Activated CD8-positive, alpha-beta memory T cell treated with anti-CD3 and anti-CD28 coated beads for 1 hour (primary cell): ENCODE measurements at places on chromosomes 1 and 21.

GRCh38 chr1:166121010-166121409 lies 45.8 kb downstream of the FAM78B start:
- no peak for DNase-seq

DNA sequence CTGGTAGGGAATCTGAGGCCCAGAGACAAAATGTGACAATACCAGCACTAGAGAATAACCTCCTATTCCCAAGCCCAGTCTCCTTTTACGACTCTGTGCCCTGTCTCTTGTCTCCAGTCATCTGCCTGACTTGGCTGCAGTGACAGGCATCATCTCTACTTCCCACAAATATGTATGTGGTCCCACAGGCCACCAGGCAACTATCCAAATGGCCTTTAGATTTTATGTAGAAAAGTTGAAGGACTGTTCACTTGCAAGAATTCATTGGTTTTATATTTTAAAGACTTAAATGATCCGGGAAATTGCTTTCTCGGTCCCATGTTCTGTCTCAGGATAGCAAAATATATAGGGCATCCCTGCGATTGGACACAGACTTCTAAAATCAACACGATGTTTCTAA lies 11.6 kb downstream of the KRTAP24-1 start:
- DNase-seq, result no peak

DNA sequence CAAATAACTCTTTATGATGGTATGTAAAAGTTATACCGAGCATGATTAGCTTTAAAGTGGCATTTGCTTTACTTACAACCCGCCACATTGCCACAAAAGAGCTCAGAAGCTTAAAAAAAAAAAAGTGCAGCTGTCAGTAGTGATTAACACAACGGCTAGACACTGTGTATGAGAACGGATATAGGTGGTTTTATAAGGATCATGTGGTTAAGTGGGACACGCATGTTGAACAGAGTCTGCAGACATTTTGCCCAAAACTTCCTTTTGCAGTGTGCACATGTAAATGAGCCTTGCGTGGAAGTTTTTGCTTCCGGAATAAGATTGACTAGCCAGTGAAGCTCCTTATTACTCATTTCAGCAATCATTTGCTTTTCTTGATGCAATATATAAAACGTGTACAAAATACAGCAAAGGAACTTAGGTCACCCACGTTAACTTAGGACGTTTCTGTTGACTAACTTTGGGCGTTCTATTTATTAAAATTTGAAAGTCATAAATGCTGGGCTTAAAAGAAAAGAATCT lies 58.7 kb upstream of the RGS1 start:
- peak; percentile 24 for DNase-seq

DNA sequence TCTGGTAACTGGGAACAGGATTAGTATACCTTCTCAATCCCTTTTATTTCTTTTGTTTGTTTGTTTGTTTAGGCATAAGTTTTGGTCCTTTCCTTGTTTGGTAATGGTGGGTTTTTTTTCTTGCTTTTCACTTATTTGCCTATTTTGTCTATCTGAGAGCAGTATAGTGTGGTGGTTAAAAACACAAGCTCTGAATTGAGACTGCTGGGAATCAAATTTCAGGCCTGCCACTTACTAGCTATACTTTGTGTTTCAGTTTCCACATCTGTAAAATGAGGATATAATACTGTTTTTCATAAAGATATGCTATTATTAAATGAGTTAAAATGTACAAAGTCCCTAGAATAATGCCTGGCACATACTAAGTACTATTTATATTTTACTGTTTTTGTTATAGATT lies 81.6 kb upstream of the IVNS1ABP start:
- DNase-seq, result no peak

DNA sequence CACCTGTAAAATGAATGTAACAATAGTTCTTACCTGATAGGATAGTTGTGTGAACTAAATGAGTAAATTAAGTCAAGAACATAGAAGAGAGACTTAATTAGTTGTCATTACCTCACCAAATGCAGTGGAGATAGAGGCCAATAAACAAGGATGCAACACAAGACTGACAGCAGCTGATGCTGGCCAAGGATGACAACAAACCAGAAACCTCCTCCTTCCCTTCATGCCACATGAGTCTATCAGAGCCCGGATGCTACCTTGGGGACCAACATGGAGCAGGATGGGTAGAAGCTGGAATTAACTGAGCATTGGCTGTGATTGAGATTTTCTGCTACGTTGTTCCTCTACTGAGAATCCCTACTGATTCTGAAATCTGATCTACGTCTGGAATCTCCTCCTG lies 30.3 kb upstream of the USP1 start:
- no peak for DNase-seq

DNA sequence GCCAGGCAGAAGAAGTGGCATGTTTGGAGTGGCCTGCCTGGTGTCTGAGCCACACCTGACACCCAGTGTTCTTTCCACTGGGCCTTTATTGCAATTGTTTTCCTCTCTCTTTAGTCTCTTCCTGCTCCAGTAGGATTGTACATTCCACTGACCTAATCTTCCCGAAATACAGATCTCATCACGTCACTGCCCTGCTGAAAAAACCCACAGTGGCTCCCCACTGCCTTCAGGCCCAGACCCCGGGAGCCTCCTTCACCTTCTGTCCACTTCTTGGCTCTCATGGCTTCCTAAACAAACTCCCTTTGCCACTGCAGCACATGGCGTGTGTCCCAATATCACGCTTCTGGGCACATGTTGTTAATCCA lies 25.3 kb upstream of the ATP5PO start:
- DNase-seq, result no peak

DNA sequence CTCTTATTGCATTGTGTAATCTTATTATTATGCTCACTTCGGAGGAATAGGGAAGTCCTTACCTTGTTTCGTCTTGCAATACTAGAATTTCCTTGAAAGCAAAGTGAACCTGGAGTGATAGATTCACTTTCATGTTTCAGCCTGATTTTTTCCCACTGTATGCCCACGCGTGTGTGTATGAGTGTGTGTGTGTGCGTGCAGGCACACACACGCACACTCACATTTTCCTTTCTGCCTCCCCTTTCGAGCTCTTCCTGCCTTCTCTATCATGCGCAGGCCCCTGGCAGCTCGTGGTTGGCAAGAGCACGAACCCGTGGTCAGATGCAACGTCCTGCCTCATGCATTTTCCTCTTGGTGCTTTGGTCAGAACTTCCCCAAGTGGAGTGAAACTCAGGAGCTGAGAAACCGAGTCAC lies at the start of gene GCSAML:
TSS of gene GCSAML (plus strand) at position 366 of the 414 bp plus-strand sequence. CDS start 58 bp downstream, outside the sequence.
- no peak for DNase-seq

DNA sequence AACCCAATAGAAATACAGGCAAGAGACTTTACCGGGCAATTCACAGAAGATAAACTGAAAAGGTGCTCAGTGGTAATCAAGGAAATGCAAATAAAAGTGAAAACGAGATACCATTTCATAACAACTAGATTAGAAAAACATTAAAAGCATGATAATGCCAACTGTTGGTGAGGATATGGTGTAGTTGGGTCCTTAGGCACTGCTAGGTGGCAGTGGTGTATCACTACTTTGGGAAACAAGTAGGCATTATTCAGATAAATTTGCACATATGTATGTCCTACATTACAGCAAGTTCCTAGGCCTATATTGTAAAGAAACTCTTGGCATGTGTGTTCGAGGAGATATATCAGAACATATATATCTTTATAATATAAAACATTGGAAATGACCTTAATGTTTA lies 31.0 kb downstream of the AZIN2 start:
- DNase-seq, result no peak

DNA sequence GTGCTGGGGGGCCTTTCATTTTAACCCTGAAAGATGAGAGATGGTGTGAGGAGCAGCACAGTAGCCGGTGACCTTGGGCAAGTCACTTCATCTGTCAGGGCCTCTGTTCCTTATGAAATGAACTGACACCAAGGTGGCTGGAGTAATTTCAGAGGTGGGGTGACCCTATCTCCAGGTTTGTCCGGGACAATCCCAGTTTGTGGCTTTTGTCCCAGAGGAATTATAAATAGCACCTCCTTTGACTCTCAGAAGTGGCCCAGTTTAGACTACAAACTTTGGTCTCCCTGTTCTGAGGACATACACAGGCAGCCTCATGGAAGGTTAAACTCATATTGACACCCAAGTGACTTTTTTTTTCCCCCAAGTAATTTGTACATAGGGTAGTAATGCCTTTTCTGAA lies 14.6 kb downstream of the ACTN2 start:
- no peak for DNase-seq

- DNase-seq, result no peak
These were observed 236.7 kb upstream of the PROX1 start for GRCh38 chr1:213751064-213751397.

DNA sequence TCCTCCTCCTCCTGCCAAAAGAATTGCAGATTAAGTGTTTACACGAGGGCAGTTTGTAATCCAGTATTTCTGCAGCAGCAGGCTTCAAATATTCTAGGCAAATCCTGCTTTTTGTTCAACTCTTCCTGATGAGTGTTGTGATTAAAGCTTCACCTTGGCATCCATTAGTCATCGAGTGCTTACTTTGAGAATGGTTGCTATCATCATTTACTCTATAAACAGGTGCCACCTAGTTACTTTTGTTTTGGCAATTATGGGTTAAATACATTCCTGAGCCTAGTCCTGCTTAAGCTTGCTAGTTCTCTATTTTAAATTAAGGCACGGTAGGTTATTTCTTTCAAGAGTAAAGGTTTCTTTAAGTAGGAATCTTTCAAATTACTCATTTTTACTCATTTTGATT lies 20.3 kb downstream of the PDC start:
- no peak for DNase-seq

DNA sequence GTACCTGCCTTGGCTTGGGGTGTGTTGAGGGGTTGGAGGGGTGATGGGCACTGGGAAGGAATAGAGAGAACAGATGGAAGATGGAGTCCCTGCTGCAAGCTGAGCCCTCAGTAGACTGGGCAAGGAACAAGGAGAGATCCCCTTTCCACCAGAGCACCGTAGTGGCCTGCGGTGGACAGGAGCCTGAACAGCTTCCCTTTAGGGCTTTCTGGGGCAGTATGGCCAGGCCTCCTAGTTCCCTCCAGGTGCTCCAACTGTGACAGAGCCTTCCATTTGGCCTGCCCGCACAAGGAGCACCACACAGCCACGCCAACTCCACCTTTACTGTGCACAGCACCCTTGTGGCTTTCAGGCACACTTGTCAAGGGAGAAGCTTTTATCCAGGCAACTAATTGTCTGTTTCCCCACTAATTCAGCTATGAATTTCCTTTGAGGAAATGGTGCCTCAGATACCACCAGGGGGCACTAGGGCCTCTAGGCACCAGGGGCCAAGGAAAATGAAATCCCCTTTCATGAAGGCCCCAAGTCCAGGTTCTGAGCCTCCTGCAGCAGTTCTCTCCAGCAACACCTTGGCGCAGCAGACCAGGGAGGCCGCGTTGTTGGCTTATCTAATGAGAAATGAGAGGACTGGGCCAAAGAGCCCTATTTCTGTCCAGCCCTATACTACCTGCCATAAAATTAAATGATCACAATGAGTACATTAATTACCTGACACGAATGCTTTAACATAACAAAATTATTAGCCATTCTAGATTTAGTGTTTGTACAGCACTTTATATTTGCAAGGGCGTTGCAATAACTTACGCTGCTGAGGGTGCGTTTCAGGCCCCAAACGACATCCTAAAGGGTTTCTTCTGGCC lies 23.1 kb upstream of the ERI3 start:
- DNase-seq, result peak; percentile 12

GRCh38 chr1:231940701-231941100 lies 314.1 kb downstream of the DISC1 start:
- DNase-seq, result no peak

GRCh38 chr1:179083533-179083932 lies 1.7 kb downstream of the TOR3A start:
- DNase-seq, result no peak

- DNase-seq, result no peak
These were observed 53.2 kb upstream of the RAVER2 start for GRCh38 chr1:64691626-64692025.

DNA sequence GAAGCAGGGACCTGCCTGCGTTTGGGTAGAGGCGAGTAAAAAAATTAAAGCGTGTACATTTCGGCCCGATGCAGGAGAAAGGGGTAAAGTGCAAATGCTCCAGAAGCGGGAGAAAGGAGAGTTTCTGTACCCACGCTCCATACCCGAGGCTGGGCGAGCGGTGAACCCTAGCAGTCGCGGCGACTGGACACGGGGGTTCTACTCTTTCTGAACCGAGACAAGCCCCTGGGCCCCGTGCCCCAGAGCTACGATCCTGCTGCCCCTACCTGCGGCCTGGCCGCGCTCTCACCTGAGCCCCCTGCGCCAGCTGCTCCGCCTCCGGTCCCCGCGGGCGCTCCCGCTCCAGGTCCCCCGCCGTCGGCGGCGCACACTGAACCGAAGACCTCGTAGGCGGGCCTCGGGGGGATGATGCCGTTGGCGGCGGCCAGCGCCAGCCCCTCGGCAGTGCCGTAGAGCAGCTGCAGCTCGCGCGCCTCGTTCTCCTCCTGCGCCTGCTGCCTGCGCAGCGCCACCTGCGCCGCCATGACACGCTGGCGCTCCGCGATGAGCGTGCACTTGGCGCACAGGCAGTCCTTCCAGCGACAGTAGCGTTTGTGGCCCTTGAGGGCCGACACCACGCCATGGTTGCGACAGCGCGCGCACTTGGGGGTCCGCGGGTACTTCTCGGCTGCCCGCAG lies 2.4 kb downstream of the DMRTA2 start:
- no peak for DNase-seq

GRCh38 chr1:180244840-180245239 lies 14.8 kb downstream of the LHX4 start:
- DNase-seq, result no peak

DNA sequence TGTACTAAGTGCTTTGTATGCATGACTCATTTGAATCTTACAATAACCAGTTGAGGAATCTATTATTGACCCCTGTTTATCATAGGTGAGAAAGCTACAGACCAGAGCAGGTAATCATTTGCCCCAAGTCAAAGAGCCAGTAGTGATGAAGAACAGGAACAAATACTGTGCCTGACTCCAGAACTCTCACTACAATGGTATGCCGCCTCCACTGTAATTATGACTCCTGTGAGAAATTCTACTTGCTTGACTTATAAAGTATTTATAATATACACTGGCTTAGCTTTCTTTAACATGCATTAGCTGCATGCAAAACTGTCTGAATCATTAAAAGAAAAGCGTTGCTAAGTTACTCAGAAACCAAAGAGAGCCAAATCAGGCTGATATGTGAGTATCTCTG lies 92.6 kb downstream of the ZNF281 start:
- no peak for DNase-seq

GRCh38 chr1:209937996-209938959 lies at the start of gene SYT14:
Gene SYT14, plus strand, starts transcription at chr1:209938217. Its CDS starts 48 bp downstream, at chr1:209938265.
- no peak for DNase-seq

DNA sequence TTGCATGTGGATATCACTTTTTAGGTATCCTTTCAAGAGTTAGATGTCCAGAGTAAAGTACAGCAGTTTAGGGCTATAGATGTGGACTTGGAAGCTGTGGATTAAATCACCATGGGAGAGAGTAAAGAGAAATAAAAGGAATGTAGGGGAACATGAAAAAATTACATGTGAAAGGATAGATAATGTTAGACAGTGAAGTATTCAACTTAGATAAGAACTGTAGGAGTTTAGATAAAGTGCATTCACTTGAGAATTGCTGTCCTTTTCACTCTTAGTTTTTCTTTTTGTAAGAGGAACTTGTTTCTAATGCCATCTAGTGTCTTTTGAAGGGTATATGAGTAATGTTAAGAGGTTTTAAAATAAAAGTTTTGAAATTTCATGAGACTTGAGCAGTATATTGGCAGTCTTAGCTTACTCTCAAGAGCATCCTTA lies 40.1 kb downstream of the MAST2 start:
- DNase-seq, result no peak
